ENCODE measurements at places on chromosomes 2 and 18.

- DNase-seq: no peak
Measured at GRCh38 chr2:69754633-69755032, 12.7 kb downstream of the ANXA4 start.

- DNase-seq: no peak
Measured at GRCh38 chr2:57549642-57550102, 496.9 kb upstream of the VRK2 start.

GRCh38 chr2:30181176-30181575 is 34.4 kb downstream of the YPEL5 start:
- no peak for DNase-seq

DNA sequence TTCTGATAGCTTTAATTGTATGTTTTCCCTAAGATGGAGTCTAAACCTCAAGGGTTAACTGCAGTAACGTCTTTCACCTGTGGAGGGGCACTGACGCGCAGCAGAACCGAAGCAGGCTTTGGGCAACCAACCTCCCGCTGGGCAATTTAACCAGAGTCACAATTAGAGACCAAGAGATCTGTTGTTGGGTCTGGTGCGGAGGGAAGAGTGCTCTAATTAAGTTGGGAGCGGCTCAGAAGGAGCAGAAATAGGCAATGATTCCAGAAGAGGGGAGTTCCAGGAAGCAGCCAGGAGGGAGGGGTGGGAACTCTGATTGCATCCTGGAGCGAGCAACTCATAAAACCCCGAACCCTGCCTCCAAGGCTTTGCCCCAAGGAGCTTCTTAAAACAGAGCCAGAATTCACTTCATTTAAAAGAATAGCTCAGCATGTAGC is 245.8 kb downstream of the PAX3 start:
- no peak for DNase-seq

GRCh38 chr2:223976635-223977226 is 19.5 kb downstream of the MRPL44 start:
- DNase-seq: no peak

DNA sequence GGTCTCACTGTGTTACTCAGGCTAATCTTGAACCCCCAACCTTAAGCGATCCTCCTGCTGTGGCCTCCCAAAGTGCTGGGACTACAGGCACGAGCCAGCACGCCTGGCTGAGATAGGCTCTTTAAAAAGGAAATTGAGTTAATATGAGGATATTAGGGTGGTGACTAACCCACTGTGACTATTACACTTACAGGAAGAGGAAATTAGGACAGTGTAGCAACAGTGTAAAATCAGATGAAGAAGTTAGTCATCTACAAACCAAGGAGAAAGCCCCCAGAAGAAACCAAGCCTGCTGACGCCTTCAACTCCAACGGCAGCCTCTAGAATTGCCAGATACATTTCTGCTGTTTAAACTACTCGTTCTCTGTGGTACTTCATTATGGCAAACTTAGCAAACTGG is 711.9 kb downstream of the SUCLG1 start:
- no peak for DNase-seq

DNA sequence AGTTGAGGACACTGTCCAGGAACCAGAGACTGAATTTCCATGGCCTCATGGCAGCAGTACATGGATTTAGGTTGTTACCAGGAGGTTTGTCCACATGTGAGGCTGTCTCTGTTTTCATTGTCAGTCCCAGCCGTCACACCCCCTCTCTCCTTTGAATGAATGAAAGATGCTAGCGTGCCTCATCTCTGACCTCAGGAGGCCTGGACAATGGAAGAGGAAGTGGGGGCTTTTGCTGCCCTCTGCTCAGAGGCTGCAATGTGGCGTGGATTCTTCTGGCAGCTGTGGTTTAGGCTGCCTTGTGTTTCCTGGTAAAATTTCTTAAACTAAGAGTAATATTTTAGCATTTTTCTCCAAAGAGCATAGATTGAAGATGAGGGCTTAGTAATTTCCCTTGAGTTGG is 47.5 kb downstream of the RAB31 start:
- no peak for DNase-seq

GRCh38 chr2:8657423-8658062 is 24.3 kb upstream of the ID2 start:
- DNase-seq: no peak

DNA sequence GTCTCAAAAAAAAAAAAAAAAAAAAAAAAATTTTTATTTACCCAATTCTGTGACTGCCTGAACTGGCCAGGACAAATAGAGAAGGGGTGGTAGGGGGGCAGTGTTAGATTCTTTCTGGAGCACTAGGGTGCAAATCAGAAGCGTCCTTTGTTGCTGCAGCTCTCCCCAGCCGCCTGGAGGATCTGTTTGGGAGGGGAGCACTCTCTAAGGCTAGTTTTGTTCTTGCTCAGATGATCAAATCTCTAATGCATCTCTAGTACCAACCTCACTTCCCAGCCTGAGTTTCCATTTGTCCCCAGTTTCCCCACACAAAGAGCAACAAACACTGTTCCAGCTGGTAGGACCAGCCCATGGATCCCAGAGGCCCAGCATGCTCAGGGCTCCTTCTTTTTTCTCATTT is 83.0 kb downstream of the GBX2 start:
- DNase-seq: no peak

GRCh38 chr18:44541781-44542180 is 138.9 kb upstream of the SETBP1 start:
- DNase-seq: peak; percentile 38

GRCh38 chr18:46587600-46587999 is 69.4 kb downstream of the LOXHD1 start:
- no peak for DNase-seq

GRCh38 chr2:126750506-126750905 is 94.5 kb downstream of the GYPC start:
- DNase-seq: no peak

- no peak for DNase-seq
Measured at GRCh38 chr2:67394734-67395133, 2.4 kb upstream of the ETAA1 start.

GRCh38 chr2:28408764-28409599 is 16.3 kb downstream of the FOSL2 start:
- DNase-seq: no peak

GRCh38 chr2:211367711-211368110 is 811.3 kb downstream of the CPS1 start:
- DNase-seq: no peak

- no peak for DNase-seq
Measured at GRCh38 chr18:475202-476031, 25.1 kb downstream of the COLEC12 start.

GRCh38 chr2:11781602-11782001 is 35.2 kb downstream of the LPIN1 start:
- DNase-seq: no peak

- no peak for DNase-seq
Measured at GRCh38 chr2:38835015-38835601, 40.6 kb downstream of the DHX57 start.

GRCh38 chr18:3665204-3665603 is 215.2 kb downstream of the TGIF1 start:
- peak; percentile 41 for DNase-seq

DNA sequence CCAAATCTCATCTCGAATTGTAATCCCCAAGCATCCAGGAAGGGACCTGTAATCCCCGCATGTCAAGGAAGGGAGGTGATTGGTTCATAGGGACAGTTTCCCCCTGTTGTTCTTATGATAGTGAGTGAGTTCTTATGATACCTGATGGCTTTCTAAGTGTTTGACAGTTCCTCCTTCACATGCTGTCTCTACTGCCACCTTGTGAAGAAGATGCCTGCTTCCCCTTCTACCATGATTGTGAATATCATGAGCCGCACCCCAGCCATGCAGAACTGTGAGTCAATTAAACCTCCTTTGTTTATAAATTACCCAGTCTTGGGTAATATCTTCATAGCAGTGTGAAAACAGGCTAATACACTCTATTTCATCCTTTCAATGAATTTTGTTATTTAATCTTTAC is 446.7 kb downstream of the RNF144A start:
- no peak for DNase-seq

- no peak for DNase-seq
Measured at GRCh38 chr2:100218552-100218951, 76.2 kb upstream of the AFF3 start.

DNA sequence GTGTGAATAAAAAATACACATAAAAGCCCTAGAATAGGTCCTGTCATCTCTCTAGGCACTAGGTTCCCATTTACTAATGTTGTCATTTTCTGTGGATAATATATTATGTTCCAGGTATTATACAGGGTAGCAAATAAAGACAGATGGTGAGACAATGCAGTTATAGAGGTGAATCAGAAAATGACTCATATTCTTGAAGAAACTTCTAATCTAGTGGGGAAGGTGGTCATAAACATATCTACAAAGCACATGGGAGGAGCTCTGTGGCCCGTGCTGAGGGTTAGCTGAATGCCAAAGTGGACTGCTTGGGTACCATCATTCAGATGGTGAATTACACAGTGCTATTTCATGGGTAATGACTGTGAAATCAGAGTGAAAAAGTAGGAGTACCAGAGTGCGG is 700.9 kb downstream of the ERBB4 start:
- peak; percentile 53 for DNase-seq

DNA sequence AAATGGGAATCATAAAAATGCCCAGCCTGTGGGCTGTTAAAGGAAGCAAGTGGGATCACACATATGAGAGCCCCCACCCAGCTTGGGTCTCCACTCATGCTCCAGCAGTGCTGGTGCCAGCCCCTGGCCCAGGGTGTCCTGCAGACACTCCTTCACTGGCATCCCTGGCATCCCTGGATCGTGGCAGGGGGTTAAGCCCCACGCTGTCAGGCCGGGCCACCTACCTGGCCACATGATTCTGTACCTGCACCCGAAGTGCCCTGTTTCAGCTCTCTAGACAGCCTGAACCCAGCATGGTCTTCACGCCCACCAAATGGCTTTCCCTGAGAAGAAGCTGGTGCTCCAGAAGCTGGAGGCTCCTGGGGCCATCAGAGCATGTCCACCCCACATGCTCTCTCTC is 137.4 kb downstream of the INHBB start:
- no peak for DNase-seq

GRCh38 chr2:3646446-3646845 is 11.6 kb upstream of the ALLC start:
- no peak for DNase-seq

- peak; percentile 73 for DNase-seq
Measured at GRCh38 chr2:51706220-51706619, 674.3 kb upstream of the NRXN1 start.
